Neural crest cell (in vitro differentiated cells): ENCODE measurements at places on chromosomes 3 and 15.

GRCh38 chr3:140292684-140293083 is 357.7 kb downstream of the CLSTN2 start:
- DNase-seq, result no peak

GRCh38 chr15:71648095-71648494 is 162.3 kb upstream of the NR2E3 start:
- DNase-seq, result no peak

DNA sequence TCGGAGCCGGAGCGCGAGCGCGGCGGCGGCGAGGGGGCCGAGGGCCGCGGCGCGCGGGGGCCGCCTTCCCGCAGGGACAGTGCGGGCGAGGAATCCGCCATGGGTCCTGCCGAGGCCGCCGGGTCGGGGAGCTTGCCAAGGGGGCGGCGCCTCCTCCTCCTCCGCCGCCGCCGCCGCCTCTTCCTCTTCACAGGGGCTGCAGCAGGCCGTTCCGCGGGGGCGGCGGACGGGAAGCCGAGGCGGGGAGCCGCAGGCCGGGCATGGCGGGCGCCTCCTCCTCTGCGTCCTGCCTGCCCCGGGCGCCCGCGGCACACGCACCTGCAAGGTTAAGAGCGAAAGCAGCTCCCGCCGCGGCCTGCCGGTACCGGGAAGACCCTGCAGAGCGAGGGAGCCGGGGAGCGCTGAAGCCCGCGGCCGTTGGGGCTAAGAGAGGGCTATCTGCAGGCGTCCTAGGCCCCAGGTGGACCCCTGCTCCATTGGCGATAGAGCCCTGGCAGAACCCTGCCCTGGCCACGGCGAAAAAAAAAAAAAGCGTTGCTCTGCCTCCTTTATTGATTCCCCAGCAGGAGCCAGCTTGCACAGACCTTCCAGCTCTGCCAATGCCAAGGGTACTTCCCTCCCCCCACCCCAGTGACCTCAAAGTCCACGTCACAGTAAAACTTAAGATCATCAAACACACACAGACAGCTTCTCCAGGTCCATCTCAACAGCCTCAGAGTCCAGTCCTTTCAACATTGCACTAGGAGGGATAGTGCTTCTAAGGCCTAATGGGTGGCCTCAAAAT is at the start of gene LYSMD2:
Gene LYSMD2, minus strand, starts transcription at position 134 of the 784 bp plus-strand sequence. Its CDS starts 33 bp downstream, at position 101.
- DNase-seq, result peak; percentile 47

GRCh38 chr3:17494117-17494809 is 248.2 kb downstream of the TBC1D5 start:
- DNase-seq, result no peak

DNA sequence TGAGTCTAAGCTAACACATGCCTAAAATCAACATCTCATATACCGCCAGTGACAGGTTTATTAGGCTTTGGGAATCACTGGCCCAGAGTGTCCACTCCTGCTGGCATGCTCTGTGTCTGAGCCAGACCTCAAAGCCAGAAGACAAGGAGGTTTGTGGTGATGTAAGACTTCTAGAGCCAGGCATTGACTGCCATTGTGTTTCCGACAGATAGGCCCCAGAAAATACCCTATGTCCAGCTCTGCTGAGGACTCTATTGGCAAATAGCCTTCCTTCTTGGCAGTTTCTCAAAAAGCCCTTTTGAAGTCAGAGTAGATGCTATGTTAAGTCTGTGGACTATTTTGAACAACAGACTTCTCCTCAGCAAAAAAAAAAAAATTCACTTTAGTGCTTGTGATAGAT is 181.9 kb upstream of the UBE2E1 start:
- no peak for DNase-seq

GRCh38 chr3:22585504-22585903 is 617.6 kb upstream of the UBE2E2 start:
- DNase-seq, result no peak
